ENCODE measurements at places on chromosomes 6 and 20.
A peak's percentile ranks its signal among the peaks of the same experiment; 100 is the strongest.

- no peak for DNase-seq
Observed at GRCh38 chr6:153130515-153131036, 506 bp downstream of the RGS17 start.

DNA sequence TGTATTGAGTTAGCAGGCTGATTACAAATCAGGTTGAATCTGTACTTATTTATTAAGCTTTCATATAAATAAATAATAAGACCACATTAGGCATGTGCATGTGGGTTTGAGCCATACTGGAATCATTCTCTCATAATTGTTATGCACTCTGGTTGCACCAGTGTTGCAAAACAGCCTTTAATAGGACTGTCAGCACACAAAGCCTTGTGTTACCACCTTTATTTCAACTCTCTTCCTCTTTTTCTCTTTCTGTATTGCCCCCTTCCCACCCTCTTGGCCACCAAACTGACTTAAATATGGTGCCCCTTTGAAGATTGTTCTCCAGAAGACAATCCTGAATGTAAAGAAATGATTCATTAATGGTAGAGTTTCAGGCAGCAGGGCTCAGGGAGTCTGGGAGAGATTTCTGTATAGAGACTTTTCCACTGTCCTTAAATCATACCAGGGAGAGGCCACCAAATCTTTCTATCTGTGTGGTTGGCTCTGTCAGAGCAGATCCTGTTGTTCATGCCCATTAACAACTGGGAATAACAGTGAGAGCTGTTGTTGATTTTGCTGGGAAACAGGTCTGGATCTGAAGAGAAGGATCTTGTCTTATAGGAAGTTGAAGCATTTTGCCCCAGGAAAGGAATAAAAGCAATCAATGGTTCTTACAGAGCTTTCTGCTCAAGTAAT, 131.6 kb upstream of the SOX4 start:
- DNase-seq = no peak

DNA sequence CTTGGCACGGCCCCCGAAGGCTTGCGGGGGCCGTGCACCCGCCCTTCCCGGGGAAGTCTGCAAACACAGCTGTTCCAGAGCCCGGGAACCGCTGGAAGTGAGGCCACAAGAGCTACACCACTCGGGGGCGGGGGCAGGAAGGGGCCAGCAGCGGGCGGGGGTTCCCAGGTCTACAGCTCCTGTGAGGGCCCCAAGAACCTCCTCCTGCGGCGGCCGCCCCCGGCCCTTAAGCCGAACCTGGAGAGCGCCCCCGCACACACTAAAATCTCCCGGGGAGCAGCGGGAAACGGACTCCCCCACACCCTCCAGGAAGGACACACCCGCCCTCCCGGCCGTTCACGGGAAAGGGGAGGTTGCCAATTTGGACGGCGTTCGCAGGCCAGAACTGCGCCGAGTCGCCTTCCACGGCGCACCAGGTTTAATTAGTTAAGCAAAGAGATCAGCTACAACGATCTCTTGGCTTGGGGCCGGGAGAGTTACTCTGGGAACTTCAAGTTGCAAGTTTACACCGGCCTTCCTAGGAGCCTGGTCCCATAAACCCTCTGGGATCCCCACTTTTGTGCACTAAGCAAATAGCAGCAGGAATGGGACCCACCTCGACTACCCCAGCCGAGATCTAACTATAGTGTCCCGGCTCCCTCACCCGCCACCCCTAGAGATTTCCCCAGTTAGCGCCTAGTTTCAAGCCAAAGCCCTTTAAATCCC, 1.7 kb downstream of the JAG1 start:
- DNase-seq = no peak

GRCh38 chr20:39311851-39312506, 349.8 kb downstream of the DHX35 start:
- no peak for DNase-seq

DNA sequence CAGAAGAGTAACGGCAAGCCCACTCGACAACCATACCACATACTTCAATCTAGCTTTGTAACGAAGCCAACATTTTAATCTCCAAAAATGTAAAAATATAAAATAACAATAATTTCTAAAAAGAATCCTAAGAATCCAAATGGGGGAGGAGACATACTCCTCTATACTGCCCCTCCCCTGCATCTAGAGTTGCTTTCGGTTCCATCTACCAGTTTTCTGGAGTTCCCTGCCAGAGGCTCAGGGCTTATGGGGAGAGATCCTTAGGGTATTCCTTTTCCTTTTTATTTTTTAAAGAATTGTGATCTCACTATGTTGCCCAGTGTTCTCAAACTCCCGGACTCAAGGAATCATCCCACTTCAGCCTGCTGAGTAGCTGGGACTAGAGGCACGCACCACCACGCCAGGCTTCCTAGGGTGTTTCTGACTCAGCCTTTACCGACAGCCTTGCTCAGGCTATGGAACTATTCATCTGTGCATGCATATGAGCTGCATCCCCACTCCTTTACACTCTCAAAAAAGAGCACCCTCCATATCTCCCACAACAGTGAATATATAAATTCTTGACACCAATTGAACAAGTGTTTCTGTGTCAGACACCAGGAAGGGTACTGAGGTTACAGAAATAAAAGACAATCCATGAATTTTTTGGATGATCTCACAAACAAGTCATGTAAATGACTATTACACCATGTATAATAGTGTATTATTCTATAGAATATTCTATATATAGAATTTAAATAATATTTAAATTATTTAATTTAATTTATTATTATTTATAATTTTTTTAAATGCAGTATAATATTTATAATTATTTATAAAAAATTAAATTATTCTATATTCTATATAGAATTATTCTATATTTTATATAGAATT, 40.7 kb upstream of the UBR2 start:
- DNase-seq = no peak

DNA sequence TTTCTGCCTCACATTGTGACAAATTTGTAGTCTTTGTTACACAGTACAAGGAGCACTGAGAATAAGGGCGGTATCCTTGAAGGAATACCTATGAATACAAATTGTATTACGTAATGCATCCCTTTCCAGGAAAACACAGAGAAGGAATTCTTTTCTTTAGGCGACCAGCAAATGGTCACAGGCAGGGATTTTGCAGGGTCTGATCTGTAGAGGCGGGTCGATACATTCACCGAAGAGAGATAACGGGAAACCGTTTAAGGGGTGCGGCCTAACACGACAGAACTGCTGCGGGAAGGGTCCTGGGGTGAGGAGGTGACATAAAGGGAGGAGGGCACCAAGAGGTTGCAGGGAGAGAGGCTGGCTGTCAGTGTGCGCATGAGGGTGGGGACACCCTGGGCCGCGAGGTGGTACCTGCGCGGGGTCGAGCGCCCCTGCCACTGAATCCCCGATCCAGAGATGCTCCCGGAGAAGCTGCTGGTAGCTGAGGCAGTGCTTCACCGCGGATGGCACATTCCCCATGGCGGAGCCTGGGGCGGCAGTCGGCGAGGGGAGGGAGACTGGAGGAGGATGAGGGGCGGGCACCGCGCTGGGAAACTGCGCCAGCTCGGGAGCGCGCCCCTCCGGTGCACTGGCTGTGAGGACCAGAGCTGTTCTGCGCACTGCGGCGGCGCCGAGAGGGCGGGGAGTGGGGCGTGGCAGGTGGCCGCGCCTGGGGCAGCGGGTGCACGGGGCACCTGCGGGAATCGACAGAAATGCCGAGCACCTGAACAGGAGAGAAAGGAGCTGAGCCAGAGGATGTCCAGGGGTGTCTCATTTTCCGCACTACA, at the start of gene HMGCLL1:
TSS of gene HMGCLL1 (minus strand) at position 656 of the 827 bp plus-strand sequence. CDS start at position 519, 137 bp downstream.
- DNase-seq = peak; percentile 80

DNA sequence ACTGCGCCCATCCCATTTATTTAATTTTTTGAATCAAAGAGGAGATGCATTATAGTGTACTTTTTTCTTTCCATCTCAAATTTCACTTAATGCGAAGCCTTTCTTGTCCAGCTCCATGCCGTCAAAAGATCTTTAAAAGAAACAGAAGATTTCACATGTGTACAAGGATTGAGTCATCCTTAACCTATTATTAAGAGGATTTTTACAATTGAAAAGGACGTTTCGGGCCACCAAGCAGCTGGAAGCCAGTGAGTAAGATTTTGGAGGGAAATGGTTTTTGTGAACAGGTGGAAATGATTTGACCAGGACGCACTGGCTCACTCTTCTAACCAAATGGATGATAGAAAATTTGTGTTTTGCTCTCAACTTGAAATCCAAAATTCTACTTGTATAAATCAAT, 15.1 kb upstream of the CCDC170 start:
- DNase-seq = no peak

DNA sequence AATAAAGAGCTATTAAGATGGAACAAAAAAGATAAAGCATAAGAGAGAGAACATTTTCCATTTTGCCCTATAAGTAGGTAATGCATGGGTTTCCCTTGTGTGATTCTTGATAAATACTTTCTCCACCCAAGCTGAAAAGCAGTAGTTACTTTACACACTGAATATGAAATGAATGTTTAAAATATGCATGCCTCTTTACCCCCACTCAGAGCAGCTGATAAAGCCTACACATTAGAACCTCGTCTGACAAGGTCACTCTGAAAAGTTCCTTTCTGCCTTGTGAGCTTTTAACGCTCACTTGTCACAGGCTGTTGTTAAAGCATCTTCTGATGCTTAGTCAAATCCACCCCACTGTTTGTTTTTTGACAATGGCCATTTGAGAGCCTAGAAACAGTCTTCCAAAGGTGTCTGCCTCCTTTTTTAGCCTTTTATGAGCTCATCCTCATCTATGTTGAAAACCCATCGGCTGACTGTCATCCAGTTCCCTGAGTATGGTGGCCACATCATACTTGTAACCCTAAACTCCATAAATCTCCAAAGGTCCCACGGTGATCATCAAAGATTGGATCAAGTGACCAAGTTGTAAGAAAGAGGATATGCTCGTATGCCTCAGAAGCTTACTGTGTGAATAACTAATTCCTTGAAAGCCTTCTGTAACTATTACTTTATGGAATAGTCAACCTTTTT, 102.8 kb downstream of the ATXN1 start:
- no peak for DNase-seq

DNA sequence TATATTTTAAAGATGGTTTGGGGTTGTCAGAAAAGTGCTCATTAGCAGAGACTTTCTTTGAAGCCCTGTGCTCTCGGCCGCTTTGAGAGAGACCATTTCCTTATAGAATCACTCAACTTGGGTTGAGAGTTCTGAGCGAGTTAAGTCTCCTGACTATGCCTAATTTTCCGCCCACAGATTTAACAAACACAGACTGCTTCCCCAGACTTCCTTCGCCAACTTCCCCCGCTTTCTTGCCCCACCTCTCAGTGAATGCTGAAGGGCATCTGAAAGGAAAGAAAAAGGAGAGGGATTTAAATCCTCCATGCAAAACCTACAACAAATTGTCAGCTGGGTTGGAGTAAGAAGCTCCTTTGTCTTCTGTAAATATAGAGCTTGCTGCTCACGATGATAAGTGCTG, 224.0 kb downstream of the EYA2 start:
- no peak for DNase-seq

- no peak for DNase-seq
Observed at GRCh38 chr20:23071996-23072395, 14.1 kb downstream of the CD93 start.

DNA sequence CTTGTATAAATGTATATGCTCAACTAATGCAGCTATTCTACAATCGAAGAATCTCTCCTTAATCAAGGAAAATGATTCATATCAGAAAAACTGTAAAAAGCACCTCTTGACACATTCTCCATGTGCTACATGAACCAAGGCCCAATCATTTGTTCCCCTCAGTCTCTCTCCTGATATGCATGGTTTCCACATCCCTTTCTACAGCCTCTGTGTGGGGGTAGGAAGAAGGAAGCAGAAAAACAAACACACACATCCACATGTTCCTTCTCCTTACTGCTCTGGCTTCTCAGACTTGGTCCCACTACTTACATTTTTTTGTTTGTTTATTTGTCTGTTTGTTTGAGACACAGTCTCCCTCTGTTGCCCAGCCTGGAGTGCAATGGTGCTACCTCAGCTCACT, 510.5 kb downstream of the PRKN start:
- no peak for DNase-seq

- DNase-seq = no peak
Observed at GRCh38 chr20:23156170-23156841, 70.2 kb upstream of the CD93 start.

- DNase-seq = no peak
Observed at GRCh38 chr6:78605909-78606446, 261.4 kb upstream of the IRAK1BP1 start.

DNA sequence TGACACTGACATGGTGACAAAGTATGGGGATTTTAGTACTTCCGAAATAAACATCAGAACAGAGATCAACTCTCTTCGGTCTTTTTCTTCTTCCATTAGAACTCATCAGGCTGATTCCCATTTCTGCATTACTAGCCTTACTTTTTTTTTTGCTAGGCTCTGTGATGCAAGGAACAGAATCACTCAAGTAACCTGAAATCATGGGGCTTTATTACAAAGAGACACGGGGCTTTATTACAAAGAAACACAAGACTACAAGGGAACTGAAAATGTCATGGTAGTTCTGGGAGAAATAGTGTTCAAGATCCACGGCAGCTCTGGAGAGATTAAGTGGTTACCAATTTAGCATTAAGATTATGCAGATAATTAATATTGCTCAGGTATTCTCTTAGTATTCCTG, 11.6 kb downstream of the SOX4 start:
- no peak for DNase-seq

- no peak for DNase-seq
Observed at GRCh38 chr6:25172819-25173218, 106.4 kb upstream of the CARMIL1 start.

GRCh38 chr6:124964764-124965105, 2.5 kb downstream of the RNF217 start:
- DNase-seq = no peak

- DNase-seq = no peak
Observed at GRCh38 chr20:62142252-62143080, 728 bp downstream of the PSMA7 start.

Data from SHP77 treated with DMSO at 0.1 percent for 48 hours (cell line).